ENCODE measurements at places on chromosomes 12 and 14. TPM values are rescaled to one million over a fixed set of nuclear protein-coding genes. Genes with fewer than 3 reads are reported as not detected.

CABP1 gene
- total RNA-seq, result not detected

LMNTD1 gene
- total RNA-seq, result not detected

CARMIL3 gene
- not detected for total RNA-seq

ATL1 gene
- total RNA-seq, result 6.5 TPM

ADAM21 gene
- total RNA-seq, result not detected

DENR gene
- 44.5 TPM for total RNA-seq

LBHD2 gene
- total RNA-seq, result not detected

PITPNM2 gene
- total RNA-seq, result 6.5 TPM

CCDC177 gene
- not detected for total RNA-seq

TAS2R50 gene
- 6.2 TPM for total RNA-seq

- DNase-seq, result no peak
Observed at GRCh38 chr14:24186831-24187538, 1.6 kb downstream of the IPO4 start.

- DNase-seq, result no peak
Observed at GRCh38 chr12:126761420-126761819, 1505.5 kb upstream of the TMEM132C start.

DNA sequence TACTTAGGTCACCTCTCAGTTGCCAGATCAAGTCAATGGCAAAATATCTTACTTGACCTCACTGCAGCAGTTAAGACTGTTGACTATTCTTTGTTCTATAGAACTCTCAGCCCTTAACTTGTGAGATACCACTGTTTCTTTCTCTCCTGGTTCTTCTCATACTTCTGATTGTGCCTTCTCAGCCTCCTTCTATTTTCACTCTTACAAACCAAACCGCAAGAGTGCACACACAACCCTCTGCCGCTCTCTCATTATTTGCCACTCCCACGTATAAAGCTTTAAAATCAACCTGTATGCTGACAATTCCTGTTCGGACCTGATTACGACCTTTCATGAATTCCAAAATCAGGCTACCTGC is 4.5 kb downstream of the E2F7 start:
- no peak for DNase-seq

DNA sequence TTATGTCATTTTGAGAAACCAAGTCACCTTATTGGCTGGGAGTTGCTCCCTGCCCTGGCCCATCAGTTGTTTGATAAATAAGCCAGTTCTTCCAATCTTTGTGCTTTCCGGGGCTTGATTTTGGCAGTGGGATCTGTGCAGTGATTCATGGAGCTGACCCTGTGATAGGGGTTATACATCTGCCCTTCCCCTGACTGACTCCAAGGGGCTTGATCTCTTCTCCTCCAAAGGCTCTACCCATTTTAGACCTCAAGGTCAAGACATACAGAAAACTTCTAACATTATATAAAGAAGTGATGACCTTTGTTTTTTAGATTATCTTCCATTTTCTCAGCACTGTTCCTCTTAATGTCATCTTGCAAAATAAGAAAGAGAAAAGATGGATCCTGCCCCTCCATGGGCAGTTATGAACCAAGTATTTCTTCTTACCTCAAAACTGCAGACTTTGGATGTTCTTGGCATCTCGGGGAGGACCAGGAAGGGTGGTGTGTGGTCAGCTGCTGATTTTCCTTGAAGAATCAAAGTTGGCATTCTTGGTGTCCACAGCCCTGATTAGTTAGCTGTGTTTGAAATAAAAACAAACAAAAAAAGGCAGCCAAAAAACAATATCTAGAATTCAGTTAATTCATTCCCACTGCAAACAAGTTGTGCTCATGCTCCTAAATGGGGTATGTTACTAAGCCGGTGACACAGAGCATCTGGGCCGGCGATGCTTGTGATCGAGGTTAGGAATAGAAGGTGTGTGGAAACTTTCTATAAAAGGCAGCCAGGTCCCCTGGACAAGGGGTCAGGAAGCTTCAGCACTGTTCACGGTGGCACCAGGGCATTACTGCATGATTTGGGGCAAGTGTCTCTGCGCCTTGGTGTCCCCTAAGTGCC is 120.2 kb downstream of the SAMD4A start:
- no peak for DNase-seq

GRCh38 chr14:24151404-24152080 is 4.2 kb downstream of the RNF31 start:
- DNase-seq, result no peak

DNA sequence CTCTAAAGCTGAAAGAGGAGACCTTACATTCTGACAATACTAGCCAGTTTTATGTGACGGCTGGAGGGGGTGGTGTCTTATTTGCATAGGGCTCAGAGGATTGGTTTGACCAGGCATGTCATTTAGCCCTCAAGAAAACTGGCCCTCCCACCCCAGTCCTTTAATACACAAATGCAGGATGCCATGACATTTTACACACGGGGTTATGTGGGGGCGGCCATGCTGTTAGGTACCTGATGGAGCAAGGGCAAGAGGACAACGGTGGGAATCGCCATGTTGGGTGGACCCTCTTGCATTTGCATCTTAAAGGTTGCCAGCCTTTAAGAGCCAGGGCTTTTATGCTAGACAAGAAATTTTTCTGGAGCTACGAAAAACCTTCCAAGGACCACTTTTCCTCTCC is 23.3 kb downstream of the MDM2 start:
- DNase-seq, result no peak

DNA sequence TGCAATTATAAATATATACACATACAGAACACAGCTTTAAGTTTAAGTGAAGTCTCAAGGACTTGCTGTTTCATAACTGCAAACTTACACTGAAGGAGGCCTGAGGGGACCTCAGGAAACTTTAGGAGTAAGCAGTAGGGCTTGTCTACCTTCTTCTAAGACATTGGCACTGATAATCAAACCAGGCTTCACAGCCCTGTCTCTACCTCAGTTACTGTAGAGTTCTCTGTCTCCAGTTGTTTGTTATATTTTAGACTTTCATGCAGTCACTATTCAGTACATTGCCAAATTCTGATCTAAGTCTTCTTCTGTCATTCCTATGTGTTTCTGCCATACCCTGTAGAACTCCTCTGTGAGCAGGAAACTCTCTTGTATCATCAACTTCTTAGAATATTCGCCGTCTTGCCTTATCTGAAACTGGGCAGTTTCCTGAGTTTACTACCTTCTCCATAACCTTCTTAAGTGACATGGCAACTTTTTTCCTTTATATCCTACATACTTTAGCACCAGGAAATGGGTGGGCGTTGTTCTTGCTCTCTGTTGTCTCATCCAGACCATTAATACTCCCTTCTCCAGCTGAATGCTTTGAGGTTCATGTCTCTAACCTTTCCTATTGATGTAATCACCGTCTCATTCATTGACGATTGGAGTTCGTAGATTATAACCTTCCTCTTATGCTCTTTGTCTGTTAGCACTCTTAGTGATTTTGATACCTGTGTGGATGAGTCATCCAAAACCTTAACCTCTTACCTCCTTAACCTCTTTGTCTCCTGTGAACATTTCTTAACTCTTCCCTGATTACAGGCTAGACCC is 11.4 kb downstream of the APAF1 start:
- peak; percentile 59 for DNase-seq

- peak; percentile 49 for DNase-seq
Observed at GRCh38 chr12:20434996-20435395, 66.7 kb downstream of the PDE3A start.

DNA sequence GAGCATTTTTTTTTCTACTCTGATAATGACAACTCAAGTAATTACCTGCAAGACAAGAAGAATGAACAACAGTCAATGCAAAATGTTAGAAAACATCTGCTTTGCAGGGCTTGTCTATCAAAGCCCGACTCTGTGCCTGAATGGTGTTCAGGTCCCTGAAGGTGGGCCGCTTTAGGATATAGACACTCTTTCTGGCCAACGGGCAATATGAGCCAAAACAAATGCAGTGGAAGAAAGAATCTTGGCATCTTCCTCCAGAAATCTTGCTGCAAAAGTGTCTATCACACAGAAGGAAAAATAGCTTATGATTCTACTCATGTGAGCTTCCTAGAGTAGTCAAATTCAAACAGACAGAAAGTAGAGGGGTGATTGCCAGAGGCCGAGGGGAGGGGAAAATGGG is 32.7 kb downstream of the FOS start:
- no peak for DNase-seq

- no peak for DNase-seq
Observed at GRCh38 chr12:45256721-45257120, 40.8 kb downstream of the ANO6 start.

- no peak for DNase-seq
Observed at GRCh38 chr12:103392722-103393121, 103.0 kb downstream of the C12orf42 start.

DNA sequence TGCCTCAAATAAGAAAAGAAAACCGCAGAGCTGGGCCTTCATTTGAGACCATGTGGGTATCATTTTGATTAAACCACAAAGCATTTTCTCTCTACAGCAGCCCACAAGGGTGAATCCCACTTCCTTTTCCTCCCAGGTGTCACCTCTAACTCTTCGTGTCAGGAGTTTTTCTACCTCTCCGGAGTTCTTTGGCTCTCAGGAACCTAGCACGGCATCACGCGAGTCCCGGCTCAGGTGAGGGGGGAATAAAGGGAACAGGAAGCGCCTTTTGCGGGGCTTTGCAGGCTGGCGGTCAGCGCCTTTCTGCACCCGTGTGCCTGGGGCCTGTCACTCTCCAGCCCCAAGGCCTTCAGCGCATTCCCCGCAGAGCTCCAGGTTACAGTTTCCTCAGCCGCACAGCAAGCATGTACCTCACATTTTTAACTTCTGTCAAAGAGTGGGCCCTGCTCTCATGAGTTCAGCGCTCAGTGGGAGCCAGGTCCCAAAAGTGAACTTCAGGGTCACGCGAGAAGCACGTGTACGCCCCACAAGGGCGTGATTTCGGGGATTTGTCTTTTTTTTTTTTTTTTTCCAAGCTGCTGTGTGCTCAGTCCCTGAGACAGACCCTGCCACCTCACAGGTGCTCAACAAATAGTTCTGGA is 740 bp upstream of the PRPF40B start:
- peak; percentile 92 for DNase-seq

GRCh38 chr12:3320881-3321509 is 170.0 kb upstream of the PRMT8 start:
- DNase-seq, result peak; percentile 76

DNA sequence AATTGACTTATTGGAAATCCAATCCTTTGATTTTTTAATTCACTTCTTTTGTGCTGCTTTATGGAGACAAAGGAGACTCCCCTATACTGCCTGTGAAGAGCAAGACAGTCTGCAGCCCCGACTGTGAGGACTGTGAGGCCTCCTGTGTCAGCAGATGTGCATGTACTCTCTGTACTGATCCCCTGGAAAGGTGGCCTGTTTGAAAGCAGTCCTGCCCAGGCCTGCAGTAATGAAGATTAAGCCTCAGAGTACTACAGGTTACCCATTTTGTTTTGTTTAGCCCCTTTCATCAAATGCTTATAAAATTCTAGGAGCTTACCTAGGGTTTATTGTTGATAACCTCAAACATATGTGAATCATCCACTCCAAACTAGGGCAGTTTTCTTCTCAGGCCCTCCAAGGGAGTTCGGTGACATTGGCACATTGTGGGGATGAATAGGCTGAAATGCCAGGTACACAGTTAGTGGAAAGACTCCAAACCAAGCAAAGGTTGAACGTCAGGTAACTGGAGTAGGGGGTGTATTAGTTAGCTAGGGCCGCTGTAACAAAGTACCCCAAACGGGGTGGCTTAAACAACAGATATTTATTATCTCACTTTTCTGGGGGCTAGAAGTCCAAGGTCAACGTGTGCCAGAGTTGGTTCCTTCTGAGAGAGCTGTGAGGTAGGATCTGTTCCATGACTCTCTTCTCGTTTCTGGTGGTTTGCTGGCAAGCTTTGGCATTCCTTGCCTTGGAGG is 208.7 kb upstream of the BCL2L14 start:
- DNase-seq, result no peak

- DNase-seq, result peak; percentile 13
Observed at GRCh38 chr14:104425171-104425681, 154.3 kb upstream of the C14orf180 start.

DNA sequence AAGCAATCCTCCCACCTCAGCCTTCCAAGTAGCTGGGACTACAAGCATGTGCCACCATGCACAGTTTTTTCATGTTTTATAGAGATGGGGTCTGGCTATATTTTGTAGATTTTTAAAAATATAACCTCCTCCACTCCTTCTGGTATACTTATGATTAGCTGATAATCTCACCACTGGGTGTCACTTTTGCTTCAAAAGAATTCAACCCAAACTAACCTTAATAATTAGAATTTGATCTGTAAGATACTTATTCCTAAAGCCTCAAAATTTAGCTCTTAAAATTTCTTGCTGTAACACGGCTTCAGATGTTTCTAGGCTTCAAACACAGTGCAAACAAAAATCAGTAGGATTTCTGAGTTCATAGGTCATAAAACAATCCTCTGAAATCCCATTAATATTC is 130.3 kb downstream of the CEP83 start:
- DNase-seq, result no peak

GRCh38 chr14:22820731-22821130 is 5.5 kb upstream of the SLC7A7 start:
- peak; percentile 69 for DNase-seq

- DNase-seq, result peak; percentile 96
Observed at GRCh38 chr14:63551332-63551731, 8.2 kb upstream of the PPP2R5E start.

DNA sequence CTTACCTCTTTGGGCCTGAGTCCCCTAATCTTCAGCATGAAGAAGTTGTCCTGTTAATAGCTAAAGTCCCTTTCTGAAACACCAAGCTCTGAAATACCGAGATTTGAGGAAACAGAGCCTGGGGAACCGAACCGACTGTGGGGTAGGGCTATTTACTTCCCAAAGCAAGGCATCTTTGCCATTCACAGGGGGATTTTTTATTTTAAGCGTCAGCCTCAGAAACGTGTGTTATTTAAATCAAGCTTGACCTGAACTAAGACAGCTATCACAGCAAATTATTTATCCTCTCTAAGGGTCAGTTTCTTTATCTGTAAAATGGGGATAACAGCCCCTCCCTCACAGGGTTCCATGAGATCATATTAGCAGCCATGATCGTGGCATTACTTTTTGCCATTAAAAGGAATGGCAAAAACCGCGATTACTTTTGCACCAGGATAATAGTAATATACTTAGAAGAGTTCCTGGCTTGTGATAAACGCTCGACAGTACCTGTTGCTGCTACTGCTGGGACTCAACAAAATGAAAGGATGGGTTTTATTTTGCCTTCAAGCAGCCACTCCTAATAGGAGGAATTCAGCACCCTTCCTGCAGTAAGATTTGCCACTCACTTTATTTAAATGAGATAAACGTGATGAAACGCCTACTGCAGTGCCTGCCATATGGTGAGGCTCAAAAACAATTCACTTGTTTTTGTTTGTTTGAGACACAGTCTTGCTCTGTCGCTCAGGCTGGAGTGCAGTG is 1.3 kb upstream of the CORO1C start:
- no peak for DNase-seq

GRCh38 chr12:25781232-25781631 is 177.2 kb upstream of the RASSF8 start:
- DNase-seq, result no peak

- DNase-seq, result no peak
Observed at GRCh38 chr14:78752518-78753188, 582.5 kb downstream of the NRXN3 start.
